ENCODE measurements at places on chromosomes 2 and 18.
A peak's percentile ranks its signal among the peaks of the same experiment; 100 is the strongest.

GRCh38 chr2:152176113-152176714, 651 bp upstream of the STAM2 start:
- DNase-seq, result no peak

DNA sequence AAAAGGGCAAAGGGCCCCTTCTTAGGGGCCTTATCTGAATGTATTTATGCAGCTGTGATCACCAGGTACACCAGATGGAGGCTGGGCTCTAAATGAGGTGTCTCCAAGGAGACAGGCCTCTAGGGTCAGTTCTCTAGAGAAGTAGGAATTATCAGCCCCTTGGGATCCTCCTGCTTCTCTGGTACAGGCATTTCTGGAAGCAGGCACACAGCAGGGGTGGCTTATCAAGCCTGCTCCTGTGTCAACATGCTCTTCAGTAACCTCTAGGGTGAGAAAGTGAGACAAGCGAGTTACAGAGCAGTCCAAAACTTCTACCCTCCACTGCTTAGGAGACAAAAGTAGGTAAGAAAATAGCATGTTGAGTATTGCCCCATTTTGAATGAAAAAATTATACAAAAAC, 13.8 kb downstream of the TPGS2 start:
- DNase-seq, result no peak

DNA sequence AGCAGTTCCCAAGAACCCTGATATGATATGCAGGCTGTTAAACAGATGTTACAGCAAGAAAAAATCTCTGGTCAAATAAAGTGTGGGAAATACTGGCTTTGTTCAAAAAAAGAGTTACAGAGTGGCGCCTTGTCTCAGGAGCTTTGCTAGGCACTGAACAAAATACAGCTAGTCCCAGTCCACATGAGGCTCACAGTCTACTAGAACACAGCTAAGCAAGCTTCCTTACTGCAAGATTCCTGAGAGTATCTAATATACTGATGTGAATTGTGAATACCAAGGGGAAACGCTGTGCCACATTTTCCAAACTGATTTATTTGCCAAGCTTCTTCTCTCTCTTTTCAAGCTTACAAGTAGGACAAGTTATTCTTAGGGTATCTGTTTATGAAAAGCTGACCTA, 188.8 kb upstream of the NABP1 start:
- DNase-seq, result no peak

DNA sequence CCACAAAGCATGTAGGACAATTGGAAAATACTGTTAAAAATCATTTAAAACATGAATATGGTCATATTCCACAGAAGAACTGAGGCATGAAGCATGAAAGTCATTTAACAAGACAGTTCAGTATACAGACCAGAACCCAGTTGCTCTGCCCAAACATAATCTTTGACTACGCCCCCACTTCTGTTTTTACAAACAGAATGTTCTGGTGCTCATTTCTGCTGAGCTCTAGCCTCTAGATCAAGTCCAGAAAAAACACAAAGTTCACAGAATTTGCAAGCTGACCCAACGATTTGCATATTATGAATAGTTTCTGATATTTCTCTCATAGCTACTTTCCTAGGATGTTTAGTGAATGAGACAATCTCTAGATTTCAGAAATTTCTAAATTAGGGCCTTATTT, 424.9 kb downstream of the PID1 start:
- DNase-seq, result no peak

- DNase-seq, result no peak
Measured at GRCh38 chr18:61703508-61703907, 189.3 kb downstream of the RNF152 start.

DNA sequence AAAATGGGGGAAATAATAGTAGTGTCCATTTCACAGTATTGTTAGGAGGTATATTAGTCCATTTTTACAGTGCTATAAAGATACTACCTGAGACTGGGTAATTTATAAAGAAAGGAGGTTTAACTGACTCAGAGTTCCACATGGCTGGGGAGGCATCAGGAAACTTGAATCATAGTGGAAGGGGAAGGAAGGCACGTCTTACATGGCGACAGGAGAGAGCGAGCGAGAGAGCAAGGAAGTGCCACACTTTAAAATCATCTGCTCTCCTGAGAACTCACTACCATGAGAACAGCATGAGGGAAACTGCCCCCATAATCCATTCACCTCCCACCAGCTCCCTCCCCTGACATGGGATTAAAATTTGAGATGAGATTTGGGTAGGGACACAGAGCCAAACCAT, 23.4 kb downstream of the MGAT5 start:
- no peak for DNase-seq

DNA sequence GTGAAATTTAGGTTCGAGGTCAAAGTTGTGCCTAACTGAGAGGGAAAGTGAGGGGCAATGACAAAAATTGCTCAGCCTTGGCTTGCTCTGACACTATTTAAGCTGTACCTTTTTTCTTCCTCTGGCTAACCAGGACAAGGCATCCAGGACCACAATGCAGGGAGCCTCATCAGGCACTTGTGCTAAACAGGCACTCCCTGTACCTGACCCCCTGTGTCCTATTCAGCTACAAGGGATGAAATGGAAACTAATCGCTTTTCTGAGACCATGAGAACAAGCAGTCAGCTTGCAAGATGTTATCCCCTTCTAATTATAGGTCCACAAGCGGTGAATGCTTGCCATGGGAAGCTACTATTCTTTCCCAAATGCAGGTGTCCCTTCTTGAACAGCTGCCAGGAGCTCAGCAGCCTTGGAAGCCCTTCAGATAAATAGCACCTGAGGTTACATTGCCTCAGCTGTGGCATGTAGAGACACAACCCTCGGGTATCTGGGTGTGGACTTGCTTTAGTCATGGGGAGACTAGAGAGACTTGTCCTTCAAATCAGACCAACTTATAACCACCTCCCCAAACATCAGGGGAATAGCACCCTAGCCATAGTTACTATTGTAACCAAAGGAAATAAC, 19.1 kb upstream of the ITGA6 start:
- DNase-seq, result no peak

DNA sequence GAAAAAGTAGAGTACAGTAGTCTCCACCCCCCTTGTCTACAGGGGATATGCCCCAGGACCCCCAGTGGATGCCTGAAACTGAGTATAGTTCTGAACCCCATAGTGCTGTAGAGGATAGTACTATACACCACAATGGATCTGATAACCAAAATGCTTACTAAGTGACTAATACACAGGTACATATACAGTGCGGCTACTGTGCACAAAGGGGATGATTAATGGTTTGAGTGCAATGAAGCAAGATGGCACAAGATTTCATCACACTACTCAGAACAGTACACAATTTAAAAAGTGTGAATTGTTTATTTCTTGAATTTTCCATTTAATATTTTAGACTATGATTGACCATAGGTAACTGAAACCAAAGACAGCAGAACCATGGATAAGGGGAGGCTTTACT, 446.9 kb upstream of the NRP2 start:
- DNase-seq, result peak; percentile 31

DNA sequence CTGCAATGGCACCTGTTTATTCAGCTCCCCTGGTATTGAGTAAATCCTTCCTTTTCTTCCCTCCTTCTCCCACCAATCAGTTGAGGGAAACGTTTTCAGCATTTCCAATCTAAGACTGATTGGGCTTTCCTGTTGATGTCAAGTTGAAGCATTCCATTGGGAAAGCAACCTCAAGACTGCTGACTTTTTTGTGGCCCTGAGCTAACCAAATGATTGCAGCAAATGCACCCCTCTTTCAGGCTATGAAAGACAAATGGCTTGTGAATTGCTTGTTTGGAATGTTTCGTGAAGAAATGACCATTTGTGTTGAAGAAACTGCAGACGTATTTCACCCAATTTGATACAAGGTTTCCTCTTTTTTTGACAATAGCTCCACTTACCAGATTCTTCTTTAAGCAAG, 303.5 kb downstream of the EPHA4 start:
- DNase-seq, result no peak

Measured in kidney epithelial cell (primary cell).